Iris pigment epithelial cell (primary cell): ENCODE measurements at places on chromosomes 11 and 22.

DNA sequence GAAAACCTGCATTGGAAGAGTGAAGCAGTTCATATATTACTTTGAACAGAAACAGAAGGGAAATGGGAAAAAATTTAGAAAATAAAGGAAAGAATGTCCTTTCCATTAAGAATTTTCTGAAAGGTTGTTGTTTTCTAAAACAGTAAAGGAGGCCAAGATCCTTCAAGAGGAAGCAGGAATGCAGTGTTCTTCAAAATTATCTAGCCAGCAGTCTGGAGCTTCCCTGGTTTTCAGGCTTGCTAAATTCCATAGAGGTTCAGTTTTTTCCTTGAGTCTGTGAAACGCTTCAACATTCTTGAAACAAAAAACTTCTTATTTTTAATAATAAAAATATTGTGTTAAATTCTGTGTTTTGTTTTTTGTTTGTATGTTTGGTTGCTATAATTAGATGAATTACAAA lies 189.0 kb upstream of the ANO3 start:
- no peak for DNase-seq

GRCh38 chr11:78731027-78731426 lies 156.4 kb upstream of the NARS2 start:
- DNase-seq: no peak

- DNase-seq: no peak
These were observed 4.4 kb downstream of the MAPK12 start for GRCh38 chr22:50257041-50257440.

DNA sequence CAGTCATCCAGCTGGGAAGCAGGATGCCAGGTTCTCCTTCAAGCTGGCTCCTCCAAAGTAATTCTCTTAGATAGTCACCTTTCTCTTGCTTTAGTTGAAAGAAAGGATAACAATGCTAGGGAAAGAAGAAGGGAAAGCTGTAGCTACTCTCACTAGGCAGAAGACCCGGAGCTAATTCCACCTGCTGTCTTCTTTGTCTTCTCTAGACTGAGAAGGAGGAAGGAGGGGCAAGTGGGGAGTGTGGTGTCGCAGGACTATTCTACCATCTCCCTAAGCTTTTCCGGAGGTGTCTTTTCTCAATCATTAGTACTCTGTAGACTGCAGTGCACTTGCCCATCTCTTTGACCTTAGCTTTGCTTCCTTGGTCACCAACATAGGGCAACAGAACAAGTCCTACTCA lies 162.8 kb downstream of the NCAM1 start:
- no peak for DNase-seq

DNA sequence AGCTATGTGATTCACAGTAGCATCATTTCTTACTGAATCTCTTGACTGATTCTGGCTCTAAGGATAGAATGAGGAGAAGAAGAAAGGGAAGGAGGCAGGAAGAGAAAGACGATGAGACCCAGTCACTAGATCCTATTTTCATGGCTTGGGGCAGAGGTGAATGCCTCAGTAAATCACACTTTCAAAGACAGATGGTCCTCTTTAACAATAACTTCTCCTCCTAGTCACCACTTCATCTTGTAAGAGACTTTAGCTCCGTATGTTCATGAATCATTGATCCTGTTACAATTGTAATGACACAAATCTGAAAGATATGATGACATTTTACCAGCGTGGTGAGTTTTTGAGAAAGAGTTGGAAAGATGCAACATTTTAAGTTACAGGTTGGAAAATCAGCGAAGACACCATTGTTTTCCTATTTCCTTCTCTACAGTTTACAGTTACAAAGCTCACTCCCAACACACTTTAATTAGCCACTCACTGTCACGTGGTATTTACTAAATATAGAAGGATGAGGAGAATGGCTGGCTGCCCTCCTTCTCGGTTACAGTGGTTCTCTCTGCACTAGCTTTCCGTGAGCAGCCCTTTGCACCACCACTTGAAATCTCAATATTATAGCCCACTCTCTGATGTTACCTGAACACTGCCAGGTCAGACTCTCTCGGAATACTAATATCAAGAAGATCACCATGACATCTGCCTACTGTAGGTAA lies 205.8 kb downstream of the CADM1 start:
- no peak for DNase-seq

- no peak for DNase-seq
These were observed 38.9 kb downstream of the PPFIBP2 start for GRCh38 chr11:7552666-7553065.

GRCh38 chr11:95521133-95521542 lies 268.4 kb downstream of the FAM76B start:
- DNase-seq: peak; percentile 37

GRCh38 chr22:41436322-41437113 lies 10.1 kb downstream of the TOB2 start:
- no peak for DNase-seq
